Trophoblast cell (in vitro differentiated cells and primary cell): ENCODE measurements at places on chromosomes 11 and 22.

DNA sequence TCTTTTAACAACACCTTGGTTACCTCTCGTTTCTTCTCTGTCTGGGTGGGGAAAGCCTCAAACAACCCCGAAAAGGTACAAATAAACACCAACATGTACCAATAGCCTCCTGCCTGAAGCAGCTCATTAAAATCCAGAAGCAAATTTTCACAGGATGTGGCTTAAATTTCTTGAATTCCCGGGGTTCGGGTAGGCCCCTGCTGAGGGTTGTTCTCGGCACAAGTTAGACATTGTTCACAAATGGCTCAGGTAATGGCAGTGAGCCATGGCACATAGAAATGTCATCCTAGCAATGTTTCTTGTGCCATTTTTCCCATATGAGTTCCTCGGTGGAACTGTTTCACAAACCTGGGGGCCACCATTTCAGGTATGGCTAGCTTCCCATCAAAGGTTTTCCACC lies 19.7 kb upstream of the GLYATL1 start:
- H3K4me1 ChIP-seq = peaks cover 3% of the 10 kb centered on the region
- H3K27ac ChIP-seq = no peak overlapping the region
- H3K36me3 ChIP-seq = no peaks in the 10 kb centered on the region
- H3K4me3 ChIP-seq = no peak overlapping the region
- no peak for DNase-seq

DNA sequence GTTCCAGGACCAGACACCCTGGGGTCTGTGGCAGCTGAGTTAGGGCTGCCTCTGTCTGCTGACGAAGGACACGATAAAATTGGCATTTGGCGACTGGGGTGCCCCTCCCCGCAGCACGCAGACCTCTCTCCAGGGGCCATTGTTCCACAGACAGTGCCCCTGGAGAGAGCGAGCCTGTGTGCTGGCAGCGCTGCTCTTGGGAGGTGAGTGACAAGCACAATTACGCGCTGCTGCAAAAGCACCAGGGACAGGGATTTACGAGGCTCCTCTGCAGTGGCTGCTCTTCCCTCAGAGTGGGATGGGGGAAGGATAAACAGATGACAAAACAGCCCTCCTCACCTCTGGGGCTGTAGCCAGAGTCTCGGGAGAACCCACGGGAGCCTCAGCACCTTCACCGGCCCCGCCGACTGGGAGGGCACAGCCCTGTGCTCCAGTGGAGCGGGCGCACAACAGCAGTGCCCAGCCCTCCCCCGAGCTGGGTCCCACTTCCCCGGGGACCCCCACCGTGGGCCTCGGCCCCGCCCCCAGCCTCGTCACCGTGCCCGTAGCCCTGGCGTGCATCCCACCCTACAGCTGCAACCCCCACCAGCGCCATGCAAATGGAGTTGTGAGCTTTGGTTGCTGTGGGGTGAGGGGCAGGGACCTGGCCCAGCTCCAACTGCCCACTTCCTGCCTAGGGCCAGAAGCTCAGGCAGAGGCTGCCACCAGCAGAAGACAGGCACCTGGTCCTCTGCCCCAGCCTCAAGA lies 19.6 kb downstream of the CHID1 start:
- no peak overlapping the region for H3K4me3 ChIP-seq
- no peak overlapping the region for H3K27ac ChIP-seq
- H3K27me3 ChIP-seq = no peaks in the 10 kb centered on the region

GRCh38 chr11:110491577-110492320 lies 62.0 kb downstream of the FDX1 start:
- H3K27ac ChIP-seq = no peak overlapping the region
- no peak for DNase-seq
- no peaks in the 10 kb centered on the region for H3K27me3 ChIP-seq

DNA sequence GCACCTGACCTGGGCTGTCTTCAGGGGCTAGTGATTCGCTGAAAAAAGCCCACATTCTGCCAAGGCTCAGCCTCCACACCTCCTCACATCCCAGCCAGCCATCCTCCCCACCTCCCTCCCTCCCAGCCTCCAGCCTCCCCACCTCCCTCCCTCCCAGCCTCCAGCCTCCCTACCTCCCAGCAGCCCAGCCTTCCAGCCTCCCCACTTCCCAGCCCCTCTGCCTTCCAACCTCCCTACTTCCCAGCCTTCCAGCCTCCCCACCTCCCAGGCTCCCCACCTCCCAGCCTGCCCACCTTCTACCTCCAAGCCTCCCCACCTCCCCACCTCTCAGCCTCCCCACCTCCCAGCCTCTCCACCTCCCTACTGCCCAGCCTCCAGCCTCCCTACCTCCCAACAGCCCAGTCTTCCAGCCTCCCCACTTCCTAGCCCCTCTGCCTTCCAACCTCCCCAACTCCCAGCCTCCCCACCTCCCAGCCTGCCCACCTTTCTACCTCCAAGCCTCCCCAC lies 33.7 kb upstream of the TH start:
- peaks cover 34% of the 10 kb centered on the region for H3K4me1 ChIP-seq
- no peak overlapping the region for H3K4me3 ChIP-seq
- DNase-seq = no peak
- H3K36me3 ChIP-seq = no peaks in the 10 kb centered on the region

DNA sequence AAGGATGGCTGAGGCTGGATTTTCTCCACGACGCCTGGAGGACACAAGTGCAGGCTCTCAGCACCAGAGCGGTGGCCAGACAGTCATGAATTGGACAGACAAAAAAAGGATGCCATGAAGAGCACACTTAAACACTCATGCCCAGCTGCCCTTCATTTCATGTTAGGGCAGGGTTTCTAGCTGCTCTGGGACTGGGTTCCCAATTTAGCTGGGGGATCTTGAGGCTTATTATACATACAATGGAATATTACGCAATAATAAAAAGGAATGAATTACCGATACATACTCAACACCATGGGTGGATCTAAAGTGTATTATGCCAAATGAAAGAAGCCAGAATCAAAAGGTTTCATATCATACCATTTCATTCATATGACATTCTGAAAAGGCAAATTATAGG lies 512.1 kb upstream of the LRRC4C start:
- no peak overlapping the region for H3K27ac ChIP-seq
- H3K27me3 ChIP-seq = no peaks in the 10 kb centered on the region
- no peak for DNase-seq
- H3K36me3 ChIP-seq = no peaks in the 10 kb centered on the region

DNA sequence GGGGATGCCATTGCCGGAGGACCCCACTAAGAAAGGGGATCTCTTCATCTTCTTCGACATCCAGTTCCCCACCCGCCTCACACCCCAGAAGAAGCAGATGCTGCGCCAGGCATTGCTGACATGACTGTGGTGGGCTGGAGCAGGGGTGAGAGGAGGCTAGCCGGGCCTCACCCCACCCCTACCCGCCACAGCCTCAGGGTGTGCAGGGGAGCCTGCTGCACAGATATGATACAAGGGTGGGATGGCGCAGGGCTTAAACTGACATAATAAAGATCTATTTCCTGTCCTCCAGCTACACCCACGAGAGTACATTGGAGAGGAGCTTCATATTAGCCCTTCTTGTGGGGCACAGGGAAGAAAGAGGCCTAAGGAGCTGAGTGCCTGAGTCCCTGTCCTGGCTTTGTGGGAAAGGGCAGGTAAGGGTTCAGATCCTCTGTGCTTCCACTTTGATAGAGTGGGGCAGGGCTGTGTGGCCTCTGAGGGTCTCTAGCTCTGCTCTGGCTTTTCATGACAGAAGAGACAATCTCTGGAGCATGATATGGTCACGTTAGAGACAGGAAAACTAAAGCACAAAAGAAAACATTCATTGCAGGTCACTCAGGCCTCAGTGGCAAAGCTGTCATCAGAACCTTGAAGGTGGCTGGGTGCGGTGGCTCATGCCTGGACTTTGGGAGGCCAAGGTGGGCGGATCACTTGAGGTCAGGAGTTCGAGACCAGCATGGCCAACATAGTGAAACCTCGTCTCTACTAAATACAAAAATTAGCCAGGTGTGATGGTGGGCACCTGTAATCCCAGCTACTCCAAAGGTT lies 12.4 kb downstream of the UCP2 start:
- no peaks in the 10 kb centered on the region for H3K27me3 ChIP-seq
- H3K36me3 ChIP-seq = peaks cover 3% of the 10 kb centered on the region
- H3K27ac ChIP-seq = no peak overlapping the region

DNA sequence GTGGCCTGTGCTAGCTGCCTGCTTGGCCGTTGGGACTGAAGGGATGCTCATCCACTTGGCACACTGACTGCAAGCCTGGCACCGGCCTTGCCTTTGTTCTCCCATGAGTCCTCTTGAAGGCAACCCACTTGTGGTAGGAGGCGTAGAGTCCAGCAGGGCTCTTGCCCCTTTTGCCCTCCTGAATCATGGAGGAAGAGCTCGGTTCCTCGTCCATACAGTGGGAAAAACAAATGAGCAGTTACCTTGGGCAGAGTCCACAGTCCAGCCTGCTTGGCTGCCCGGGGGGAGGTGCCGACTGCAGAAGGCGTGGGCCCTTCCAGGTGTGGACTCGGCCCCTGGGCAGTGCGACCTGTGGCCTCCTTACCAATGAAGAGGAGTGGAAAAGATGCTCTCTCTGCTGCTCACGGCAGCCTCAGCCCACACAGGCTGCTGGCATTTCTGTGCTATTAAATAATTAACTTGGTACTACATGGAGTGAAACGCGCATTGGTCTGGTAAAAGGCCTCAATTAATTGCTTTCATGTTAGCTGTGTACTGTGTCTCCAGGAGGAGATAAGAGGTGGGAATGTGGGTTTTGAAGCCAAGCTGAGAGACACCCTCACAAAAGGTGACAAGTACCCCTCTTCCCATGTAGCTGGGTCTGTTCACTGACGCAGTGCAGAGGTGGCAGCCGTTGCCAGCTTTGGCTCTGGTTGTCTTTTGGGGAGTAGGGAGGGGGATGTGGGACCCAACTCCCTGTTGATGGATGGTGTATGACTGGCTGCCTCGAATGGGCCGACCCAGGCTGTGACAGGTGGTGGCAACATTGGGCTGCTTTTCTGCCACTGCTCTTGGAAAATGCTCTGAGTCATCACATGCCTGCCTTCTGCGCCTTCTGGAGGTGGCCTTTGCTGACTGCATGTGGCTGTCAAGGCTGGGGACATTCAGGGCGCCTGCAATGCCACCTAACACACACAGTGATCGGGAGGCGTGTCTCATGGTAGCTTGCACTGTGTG lies 26.8 kb upstream of the B3GAT1 start:
- no peaks in the 10 kb centered on the region for H3K36me3 ChIP-seq
- no peak overlapping the region for H3K4me3 ChIP-seq
- no peaks in the 10 kb centered on the region for H3K27me3 ChIP-seq
- no peak for DNase-seq
- H3K27ac ChIP-seq = no peak overlapping the region

DNA sequence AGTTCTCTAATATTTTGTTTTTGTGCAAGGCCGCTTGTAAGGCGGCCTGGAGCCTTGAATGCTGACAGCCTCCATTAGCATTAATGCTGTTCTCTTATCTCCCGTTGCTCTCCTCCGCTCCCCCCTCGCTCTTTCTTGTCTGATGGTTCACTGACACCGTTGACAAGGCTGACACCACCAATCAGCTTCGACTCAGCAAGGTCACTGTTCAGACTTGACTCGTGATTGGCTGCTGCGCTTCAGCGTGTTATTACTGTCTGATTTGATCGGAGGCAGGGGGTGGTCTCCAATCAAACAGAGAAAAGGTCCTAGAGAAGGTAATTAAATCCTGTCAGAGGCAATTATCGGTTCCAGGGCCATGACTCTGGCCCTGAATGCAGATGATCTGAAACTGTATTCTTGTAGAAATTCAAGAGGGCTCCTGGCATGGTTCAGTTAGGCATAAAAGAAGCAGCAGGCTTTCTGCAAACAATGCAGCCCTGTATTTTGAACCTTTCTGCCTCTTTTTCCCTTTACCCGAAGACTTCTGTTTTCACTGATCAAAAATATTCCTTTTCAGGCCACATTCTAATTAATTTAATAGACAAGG lies 49.3 kb upstream of the MPPED2 start:
- no peak overlapping the region for H3K27ac ChIP-seq
- no peaks in the 10 kb centered on the region for H3K36me3 ChIP-seq
- H3K4me1 ChIP-seq = no peaks in the 10 kb centered on the region
- H3K4me3 ChIP-seq = no peak overlapping the region
- no peak for DNase-seq

GRCh38 chr11:18449251-18449650 lies 6.4 kb upstream of the LDHAL6A start:
- H3K4me3 ChIP-seq = no peak overlapping the region
- no peaks in the 10 kb centered on the region for H3K27me3 ChIP-seq
- no peaks in the 10 kb centered on the region for H3K36me3 ChIP-seq
- no peak for DNase-seq
- H3K27ac ChIP-seq = no peak overlapping the region

DNA sequence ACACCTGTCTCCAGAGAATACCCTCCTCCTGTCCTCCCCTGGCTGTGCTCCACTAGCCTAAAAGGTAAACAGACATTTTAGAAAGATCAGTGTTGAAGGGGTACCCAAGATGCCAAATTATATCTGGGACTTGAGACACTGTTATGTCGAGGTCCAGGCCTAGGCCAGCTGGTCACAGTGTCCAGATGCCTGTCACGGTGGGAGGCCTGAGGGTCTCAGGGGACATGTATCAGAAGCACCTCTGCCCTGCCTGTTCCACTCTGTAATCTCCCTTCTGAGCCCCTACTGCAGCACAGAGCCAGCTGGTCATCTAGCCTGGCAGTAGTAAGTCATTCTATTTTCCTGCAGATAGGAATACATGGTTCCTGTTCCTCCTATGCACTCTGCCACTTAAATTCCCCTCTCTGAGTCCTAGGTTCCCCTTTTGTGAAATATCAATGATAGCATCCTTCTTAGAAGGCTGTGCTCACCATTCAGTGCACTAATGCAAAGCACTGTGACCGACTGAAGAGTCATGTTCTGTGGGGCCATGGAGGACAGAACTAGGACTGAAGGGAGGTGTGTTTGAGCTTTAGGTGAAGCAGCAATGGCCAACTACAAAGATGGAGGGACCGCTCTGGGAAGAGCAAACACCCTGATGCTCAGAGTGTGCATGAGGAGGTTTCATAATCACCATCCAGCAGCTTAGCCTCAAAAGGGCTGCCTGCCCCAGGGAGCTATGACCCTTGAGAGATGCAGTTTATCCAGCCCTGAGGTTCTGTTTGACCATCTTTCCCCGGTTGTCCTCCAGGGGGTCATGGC lies 44.8 kb upstream of the TUB start:
- peaks cover 3% of the 10 kb centered on the region for H3K4me1 ChIP-seq
- no peaks in the 10 kb centered on the region for H3K36me3 ChIP-seq
- no peak overlapping the region for H3K27ac ChIP-seq
- H3K4me3 ChIP-seq = no peak overlapping the region
- peaks cover 3% of the 10 kb centered on the region for H3K27me3 ChIP-seq
- DNase-seq = no peak
